Activated T-cell treated with anti-CD3 and anti-CD28 coated beads, Interleukin-2, amount 50 U/mL, for 72 hours (primary cell): ENCODE measurements at places on chromosomes 12 and 14. TPM values are rescaled to one million over a fixed set of nuclear protein-coding genes. Genes with fewer than 3 reads are reported as not detected.
A peak's percentile ranks its signal among the peaks of the same experiment; 100 is the strongest.

The PRPH gene
- total RNA-seq: not detected

The OGFOD2 gene
- total RNA-seq: 26.6 TPM

The MYO1A gene
- 11.4 TPM for total RNA-seq

DNA sequence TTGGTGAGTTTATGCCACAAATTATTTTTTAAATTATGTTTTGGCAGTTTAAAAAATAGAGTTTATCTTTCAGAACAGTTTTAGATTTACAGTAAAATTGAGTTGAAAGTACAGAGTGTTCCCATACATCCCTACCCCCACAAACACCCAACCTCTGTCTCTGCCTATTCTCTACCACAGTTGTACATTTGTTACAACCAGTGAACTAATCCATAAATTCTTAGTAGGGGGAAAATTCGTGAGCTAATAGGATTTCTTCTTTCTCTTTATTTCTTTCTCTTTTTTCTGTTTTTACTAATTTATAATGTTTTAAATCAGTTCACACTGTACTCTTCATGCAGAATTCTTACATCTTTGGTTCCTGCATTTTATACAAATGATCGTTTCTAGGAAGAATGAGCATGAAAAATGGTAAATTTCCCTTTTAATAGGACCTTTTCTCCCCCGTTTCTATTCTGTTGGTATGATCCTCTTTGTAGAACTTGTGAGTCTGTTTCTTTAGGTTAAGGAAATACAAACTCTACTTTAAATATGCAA, 56.7 kb downstream of the MIPOL1 start:
- DNase-seq: no peak

- peak; percentile 22 for DNase-seq
Observed at GRCh38 chr12:76878099-76878898, 520 bp downstream of the CSRP2 start.

DNA sequence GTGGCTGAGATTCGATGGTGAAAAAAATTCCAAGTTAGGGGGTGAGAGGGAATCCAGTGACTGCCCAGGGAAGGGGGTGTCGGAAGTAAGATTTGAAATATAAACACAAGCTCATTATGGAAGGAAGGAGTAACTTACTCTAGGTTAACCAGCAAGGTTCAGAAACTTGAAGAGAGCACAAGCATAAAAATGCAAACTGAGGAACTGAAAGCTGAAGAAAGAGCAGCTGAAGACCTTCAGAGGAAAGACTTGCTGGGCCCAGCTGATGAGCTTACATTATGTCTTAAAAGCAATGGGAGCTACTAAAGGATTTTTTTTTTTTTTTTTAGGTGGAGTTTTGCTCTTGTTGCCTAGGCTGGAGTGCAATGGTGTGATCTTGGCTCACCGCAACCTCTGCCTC, 189.7 kb upstream of the GRIN2B start:
- no peak for DNase-seq

DNA sequence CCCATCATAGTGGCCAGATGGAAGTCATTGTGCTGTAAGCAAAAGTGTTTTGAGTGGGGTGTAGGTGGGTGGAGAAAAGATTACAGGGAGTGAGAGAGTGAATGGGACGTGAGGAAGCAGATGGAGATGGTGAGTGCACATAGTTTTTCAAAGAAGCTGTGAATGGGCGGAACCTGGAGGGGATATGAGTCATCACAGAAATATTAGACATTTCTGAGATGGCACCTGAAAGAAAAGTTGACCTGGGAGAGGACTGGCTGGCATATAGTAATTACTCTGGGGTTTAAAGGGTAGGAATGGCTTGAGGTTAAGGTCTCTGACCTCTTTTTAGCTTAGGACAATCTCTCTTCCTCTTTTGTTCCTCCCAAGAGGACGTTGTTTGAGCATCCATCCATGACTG, 50.5 kb downstream of the ANO4 start:
- DNase-seq: no peak

DNA sequence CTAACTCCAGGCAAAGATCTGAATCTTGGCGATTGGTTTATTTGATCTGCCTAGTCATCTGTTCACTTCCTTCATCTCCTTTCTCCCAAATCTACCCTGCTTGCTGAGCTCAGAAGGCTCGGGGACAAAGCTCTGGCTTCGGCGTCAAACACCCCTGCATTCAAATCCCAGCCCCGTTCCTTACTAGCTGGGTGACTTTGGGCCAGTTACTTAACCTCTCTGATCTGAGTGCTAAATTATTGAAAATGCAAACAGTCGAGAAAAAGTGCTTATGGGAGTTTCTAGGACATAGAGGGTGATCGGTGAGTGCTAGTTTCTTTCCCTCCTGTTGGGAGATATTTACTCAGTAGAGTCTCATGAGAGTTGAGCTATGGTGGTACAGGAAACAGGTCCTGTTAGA, 121.2 kb upstream of the RFLNA start:
- no peak for DNase-seq
